ENCODE measurements at places on chromosomes 7 and 10. TPM values are rescaled to one million over a fixed set of nuclear protein-coding genes. Genes with fewer than 3 reads are reported as not detected.

- no peaks in the 10 kb centered on the region for H3K36me3 ChIP-seq
- H3K27me3 ChIP-seq = peaks cover 14% of the 10 kb centered on the region
- no peaks in the 10 kb centered on the region for H3K4me1 ChIP-seq
Observed at GRCh38 chr7:39421661-39422060, 144.5 kb upstream of the YAE1 start.

The ZFYVE27 gene
- total RNA-seq = 20.2 TPM

- no peak overlapping the region for H3K4me3 ChIP-seq
- H3K27me3 ChIP-seq = no peaks in the 10 kb centered on the region
- no peak overlapping the region for H3K27ac ChIP-seq
- no peak for DNase-seq
- no peaks in the 10 kb centered on the region for H3K36me3 ChIP-seq
Observed at GRCh38 chr7:68694656-68695055, 903.6 kb upstream of the AUTS2 start.

DNA sequence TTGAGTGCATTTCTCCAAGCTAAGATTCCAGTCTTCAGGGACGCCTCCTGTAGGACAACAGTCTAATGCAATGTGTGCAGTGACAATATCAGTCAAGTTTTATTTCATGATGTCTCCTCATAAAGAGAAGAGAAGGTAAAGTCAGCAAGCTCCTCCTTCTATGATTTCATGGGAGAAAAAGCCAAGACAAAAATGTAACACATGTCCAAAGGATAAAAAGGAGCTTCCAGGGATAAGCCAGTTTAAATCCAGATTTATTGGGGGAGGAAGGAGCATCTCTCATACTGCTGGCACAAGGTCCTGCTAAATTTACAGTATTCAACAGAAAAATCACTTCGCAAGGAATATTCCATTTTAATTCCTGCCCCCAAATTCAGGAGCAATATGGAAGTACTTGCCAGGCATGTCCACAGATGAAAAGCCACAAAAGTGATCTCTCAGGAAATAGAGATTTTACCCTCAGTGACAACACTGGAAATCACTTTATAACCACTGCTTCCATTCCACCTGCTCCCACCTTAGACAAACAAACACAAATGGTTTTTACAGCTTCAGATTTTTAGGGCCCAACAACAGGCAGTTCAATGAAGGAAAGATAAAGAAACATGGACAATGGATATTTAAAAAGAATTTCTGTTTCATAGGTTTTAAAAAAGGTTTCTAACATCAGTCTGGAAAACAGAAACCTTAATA is 677.5 kb upstream of the C7orf33 start:
- no peak overlapping the region for H3K4me3 ChIP-seq
- H3K4me1 ChIP-seq = no peaks in the 10 kb centered on the region
- no peak overlapping the region for H3K27ac ChIP-seq
- no peaks in the 10 kb centered on the region for H3K36me3 ChIP-seq
- peaks cover 4% of the 10 kb centered on the region for H3K27me3 ChIP-seq

The RNF133 gene
- not detected for total RNA-seq

The DNAJC12 gene
- 7.0 TPM for total RNA-seq

The EPC1 gene
- 31.0 TPM for total RNA-seq

The ADRA2A gene
- not detected for total RNA-seq

DNA sequence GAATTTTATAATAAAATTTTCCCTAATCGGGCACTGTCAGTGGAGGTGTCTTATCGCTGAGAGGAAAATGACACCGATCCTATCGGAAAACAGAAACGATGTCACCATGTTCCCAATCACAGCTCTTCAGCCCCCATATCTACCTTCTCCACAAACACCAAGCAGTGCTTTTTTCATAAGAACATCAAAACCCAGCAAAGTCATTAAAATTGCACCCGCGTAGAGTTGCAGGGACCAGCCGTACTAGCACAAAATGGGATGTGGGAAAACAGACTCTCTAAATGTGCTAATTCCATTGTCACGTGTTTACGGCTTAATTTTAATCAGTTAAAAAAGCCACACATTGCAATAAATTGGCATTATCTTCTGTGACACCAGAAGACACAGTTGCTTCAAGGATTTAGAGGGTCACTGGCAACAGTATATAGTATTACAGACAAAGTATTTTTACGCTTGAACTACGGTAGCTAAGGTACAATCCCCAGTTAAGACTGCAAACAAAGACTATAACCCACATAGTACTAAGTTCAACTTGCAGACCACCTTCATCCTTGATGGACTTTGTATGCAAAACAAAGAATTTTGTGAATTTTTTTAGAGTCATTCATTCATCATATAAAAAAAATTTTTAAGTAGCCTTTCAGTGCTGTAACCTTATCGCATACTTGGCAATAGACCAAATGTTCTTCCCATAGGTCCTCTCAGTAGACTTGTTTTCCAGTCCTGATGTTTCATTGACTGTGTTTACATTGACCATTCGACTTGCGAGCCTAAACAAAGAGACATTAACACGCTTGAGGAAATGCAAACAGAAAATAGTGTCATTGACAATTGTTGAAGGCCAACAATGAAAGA is 116.0 kb downstream of the VTI1A start:
- no peaks in the 10 kb centered on the region for H3K27me3 ChIP-seq
- no peak for DNase-seq
- no peaks in the 10 kb centered on the region for H3K36me3 ChIP-seq
- H3K4me1 ChIP-seq = peaks cover 10% of the 10 kb centered on the region
- H3K4me3 ChIP-seq = no peak overlapping the region

- H3K27me3 ChIP-seq = no peaks in the 10 kb centered on the region
- peaks cover 42% of the 10 kb centered on the region for H3K4me1 ChIP-seq
- H3K27ac ChIP-seq = peak overlapping the region; percentile 68
- H3K4me3 ChIP-seq = no peak overlapping the region
Observed at GRCh38 chr10:12777840-12778585, 223.5 kb downstream of the CCDC3 start.

- DNase-seq = no peak
- no peaks in the 10 kb centered on the region for H3K36me3 ChIP-seq
- H3K27ac ChIP-seq = no peak overlapping the region
Observed at GRCh38 chr10:49688261-49688846, 8.9 kb downstream of the C10orf53 start.

The IL6 gene
- 1.6 TPM for total RNA-seq

- no peaks in the 10 kb centered on the region for H3K36me3 ChIP-seq
- no peak overlapping the region for H3K27ac ChIP-seq
- no peak overlapping the region for H3K4me3 ChIP-seq
- no peak for DNase-seq
Observed at GRCh38 chr10:124194199-124194824, 100.9 kb upstream of the CHST15 start.

The CDC14C gene
- not detected for total RNA-seq

The SYNPO2L gene
- total RNA-seq = not detected

- peaks cover 4% of the 10 kb centered on the region for H3K4me1 ChIP-seq
- H3K36me3 ChIP-seq = no peaks in the 10 kb centered on the region
- H3K4me3 ChIP-seq = no peak overlapping the region
- peaks cover 8% of the 10 kb centered on the region for H3K27me3 ChIP-seq
- no peak overlapping the region for H3K27ac ChIP-seq
Observed at GRCh38 chr7:136009488-136010079, 32.4 kb upstream of the MTPN start.

GRCh38 chr7:24971333-24972165 is 8.4 kb downstream of the OSBPL3 start:
- peak overlapping the region; percentile 25 for H3K4me3 ChIP-seq
- peaks cover 8% of the 10 kb centered on the region for H3K36me3 ChIP-seq
- peaks cover 74% of the 10 kb centered on the region for H3K4me1 ChIP-seq
- H3K27me3 ChIP-seq = no peaks in the 10 kb centered on the region
- peak; percentile 16 for DNase-seq

The SFTPD gene
- total RNA-seq = not detected

GRCh38 chr7:49980465-49980864 is 112.6 kb downstream of the ZPBP start:
- no peaks in the 10 kb centered on the region for H3K36me3 ChIP-seq
- no peak overlapping the region for H3K4me3 ChIP-seq
- no peaks in the 10 kb centered on the region for H3K4me1 ChIP-seq
- no peak overlapping the region for H3K27ac ChIP-seq

The NUTM2E gene
- total RNA-seq = 0.11 TPM

The TET1 gene
- 1.3 TPM for total RNA-seq

DNA sequence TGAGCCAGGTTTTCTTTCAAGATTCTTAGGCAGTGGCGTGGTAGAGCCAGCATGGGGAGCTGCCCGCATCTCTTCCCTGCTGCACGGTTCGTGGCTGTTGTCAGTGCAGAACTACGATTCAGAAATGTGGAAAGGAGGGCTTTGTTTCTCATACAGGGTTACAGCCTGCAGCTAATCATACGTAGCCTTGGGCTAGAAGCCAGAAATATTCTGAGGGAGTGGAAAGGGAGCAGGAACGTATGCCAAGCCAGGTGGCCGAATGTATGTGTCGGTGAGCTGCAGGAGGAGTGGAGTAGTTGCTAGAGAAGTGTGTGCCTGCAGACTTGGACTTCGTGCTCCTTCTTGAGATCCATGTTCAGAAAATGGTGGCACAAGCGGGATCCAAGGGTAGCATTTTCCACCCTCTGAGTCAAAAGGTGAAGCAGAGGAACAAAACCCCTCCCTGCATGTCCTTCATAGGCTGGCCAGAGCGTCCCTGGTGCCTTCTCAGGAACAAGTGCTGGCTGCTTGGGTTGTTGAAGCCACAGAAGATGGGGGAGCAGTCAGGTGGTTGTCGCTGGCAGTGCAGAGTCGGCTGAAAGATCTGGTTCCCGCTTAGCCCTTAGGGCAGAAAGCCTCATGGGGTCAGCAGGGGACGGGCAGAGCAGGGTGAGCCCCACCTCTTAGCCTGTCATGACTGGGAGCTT is 40.9 kb downstream of the LANCL2 start:
- no peaks in the 10 kb centered on the region for H3K27me3 ChIP-seq
- H3K36me3 ChIP-seq = peaks cover 13% of the 10 kb centered on the region
- no peak overlapping the region for H3K4me3 ChIP-seq
- no peak overlapping the region for H3K27ac ChIP-seq
- H3K4me1 ChIP-seq = no peaks in the 10 kb centered on the region
- DNase-seq = no peak

The CALML3 gene
- total RNA-seq = not detected

DNA sequence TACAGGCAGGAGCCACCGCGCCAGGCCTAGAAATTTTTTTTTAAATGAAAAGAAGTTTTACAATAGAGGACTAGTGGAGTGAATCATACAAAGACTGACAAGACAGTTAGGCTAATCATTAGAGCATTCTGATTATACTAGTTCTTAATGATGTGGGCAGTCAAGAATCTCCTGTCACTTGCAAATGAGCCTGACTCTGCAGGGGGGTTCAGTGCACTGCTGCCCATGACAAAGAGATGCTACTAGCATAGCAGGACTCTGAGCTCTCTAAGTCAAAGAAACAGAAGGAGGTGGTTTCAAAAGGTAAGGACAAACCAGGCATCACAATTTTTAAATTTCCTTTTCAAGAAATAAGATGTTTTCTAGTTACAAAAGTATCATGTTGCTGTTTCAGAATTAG is 59.0 kb downstream of the CCDC6 start:
- H3K36me3 ChIP-seq = peaks cover 41% of the 10 kb centered on the region
- H3K27ac ChIP-seq = no peak overlapping the region
- no peaks in the 10 kb centered on the region for H3K4me1 ChIP-seq
- no peaks in the 10 kb centered on the region for H3K27me3 ChIP-seq

GRCh38 chr7:118285358-118285757 is 60.9 kb downstream of the ANKRD7 start:
- H3K4me1 ChIP-seq = peaks cover 18% of the 10 kb centered on the region
- no peak for DNase-seq
- peaks cover 42% of the 10 kb centered on the region for H3K27me3 ChIP-seq

All from activated CD4-positive, alpha-beta T cell treated with anti-CD3 and anti-CD28 coated beads for 36 hours (primary cell).